ENCODE measurements at places on chromosomes 7 and 10. TPM values are rescaled to one million over a fixed set of nuclear protein-coding genes. Genes with fewer than 3 reads are reported as not detected.

ANTXRL gene
- total RNA-seq: not detected

NT5C2 gene
- 92.9 TPM for total RNA-seq

RHOBTB1 gene
- total RNA-seq: 1.8 TPM

AKR1C8 gene
- total RNA-seq: not detected

TCERG1L gene
- total RNA-seq: 0.76 TPM

ATOH7 gene
- not detected for total RNA-seq

TCTN3 gene
- total RNA-seq: 13.5 TPM

SPDYE2 gene
- not detected for total RNA-seq

SPDYE8 gene
- total RNA-seq: not detected

FOXP2 gene
- total RNA-seq: 22.1 TPM

LRIT1 gene
- total RNA-seq: 0.19 TPM

GRID2IP gene
- 1.1 TPM for total RNA-seq

SMO gene
- 9.2 TPM for total RNA-seq

LIPM gene
- total RNA-seq: not detected

FAM180A gene
- total RNA-seq: 0.38 TPM

PAPOLB gene
- total RNA-seq: not detected

KCTD7 gene
- 6.1 TPM for total RNA-seq

STK31 gene
- not detected for total RNA-seq

RSU1 gene
- 61.5 TPM for total RNA-seq

IDI2 gene
- total RNA-seq: not detected

NPTX2 gene
- total RNA-seq: 1.6 TPM

GAD2 gene
- not detected for total RNA-seq

GSAP gene
- total RNA-seq: 22.5 TPM

DYNC1I1 gene
- total RNA-seq: 8.0 TPM

CTAGE15 gene
- not detected for total RNA-seq

PRTFDC1 gene
- 1.5 TPM for total RNA-seq
